ENCODE measurements at places on chromosomes 13 and 19. TPM values are rescaled to one million over a fixed set of nuclear protein-coding genes. Genes with fewer than 3 reads are reported as not detected.

The SLAIN1 gene
- total RNA-seq: 2.7 TPM

The TBC1D4 gene
- 4.0 TPM for total RNA-seq

The ZNF415 gene
- 12.7 TPM for total RNA-seq

The PDX1 gene
- not detected for total RNA-seq

The PSG2 gene
- total RNA-seq: not detected

The IFNL1 gene
- not detected for total RNA-seq

The AP2S1 gene
- 198 TPM for total RNA-seq

The MTUS2 gene
- 0.25 TPM for total RNA-seq

The IFNL4 gene
- not detected for total RNA-seq

The MIA gene
- not detected for total RNA-seq

The ZIM2 gene
- total RNA-seq: 0.26 TPM

The KLK14 gene
- not detected for total RNA-seq

The C19orf38 gene
- 0.26 TPM for total RNA-seq

The PSG4 gene
- total RNA-seq: 0.53 TPM

The ZNF45 gene
- total RNA-seq: 21.7 TPM

The FPR3 gene
- under 0.01 TPM for total RNA-seq

The TUBA3C gene
- not detected for total RNA-seq

The ZNF99 gene
- total RNA-seq: not detected

The ZNF763 gene
- 2.4 TPM for total RNA-seq

The ZIC5 gene
- not detected for total RNA-seq

The BORCS8 gene
- total RNA-seq: 18.9 TPM

The DCT gene
- total RNA-seq: under 0.01 TPM

The PLVAP gene
- 0.92 TPM for total RNA-seq

The ZNF681 gene
- total RNA-seq: 0.31 TPM

The INSL3 gene
- not detected for total RNA-seq

The KCNN4 gene
- 12.2 TPM for total RNA-seq

The TEX26 gene
- total RNA-seq: not detected

The TMPRSS9 gene
- total RNA-seq: not detected

The SYNE4 gene
- total RNA-seq: 0.25 TPM

The PRR19 gene
- total RNA-seq: 0.25 TPM

The CFAP97D2 gene
- total RNA-seq: not detected

The ZNF625 gene
- 14.0 TPM for total RNA-seq

The SERPINE3 gene
- not detected for total RNA-seq

The BBC3 gene
- 8.5 TPM for total RNA-seq

All from aortic smooth muscle cell (primary cell).